T-helper 2 cell (primary cell): ENCODE measurements at places on chromosomes 4 and X.

- no peak for DNase-seq
Observed at GRCh38 chr4:165199722-165200121, 7.6 kb upstream of the KLHL2 start.

DNA sequence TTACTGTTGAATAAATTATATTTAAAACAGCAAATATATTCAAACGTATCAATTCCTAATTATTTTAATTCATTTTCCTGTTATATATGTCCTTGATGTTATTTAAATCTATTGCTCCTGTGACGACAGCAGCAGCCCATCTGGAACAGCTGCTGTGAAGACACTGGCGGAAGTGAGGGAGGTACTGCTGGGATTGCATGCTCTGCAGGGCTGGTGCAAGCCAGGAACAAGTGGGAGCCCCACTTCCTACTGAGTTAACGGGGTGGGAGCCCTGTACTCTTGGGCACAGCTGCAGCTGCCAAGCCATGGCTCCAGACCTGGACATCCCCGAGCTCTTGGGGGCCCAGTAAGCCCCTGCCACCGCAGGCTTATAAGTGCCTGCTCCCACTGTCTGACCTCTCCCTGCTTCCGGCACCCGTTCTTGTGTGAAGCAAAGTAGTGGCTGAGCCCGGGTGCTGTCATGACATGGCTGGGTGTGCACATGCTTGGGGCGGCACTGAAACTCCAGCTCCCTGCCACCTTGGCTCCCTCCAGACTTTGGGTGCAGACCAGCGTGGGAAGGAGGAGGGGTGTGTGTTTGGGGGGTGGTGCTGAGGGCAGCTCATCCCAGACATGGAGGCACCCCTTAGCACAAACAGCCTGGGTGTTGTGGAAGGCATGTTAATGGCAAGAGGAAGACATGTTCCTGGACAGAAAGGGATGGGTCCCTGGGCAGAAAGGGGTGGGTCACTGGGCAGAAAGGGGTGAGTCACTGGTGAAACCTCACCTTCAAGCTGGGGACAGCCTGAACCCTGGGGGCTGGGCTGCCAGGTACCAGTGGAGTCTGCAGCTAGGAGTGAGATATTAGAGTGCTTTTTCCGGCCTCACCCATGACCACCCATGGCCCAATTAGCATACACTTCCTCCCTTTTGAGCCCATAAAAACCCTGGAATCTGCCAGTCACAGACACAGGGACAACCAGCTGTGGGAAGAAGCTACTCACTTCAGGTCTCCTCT is 1981.3 kb upstream of the IGFBP7 start:
- no peak for DNase-seq

GRCh38 chr4:11814758-11815157 is 386.1 kb upstream of the HS3ST1 start:
- DNase-seq, result no peak

GRCh38 chr4:19151684-19152083 is 1100.0 kb upstream of the SLIT2 start:
- DNase-seq, result no peak

DNA sequence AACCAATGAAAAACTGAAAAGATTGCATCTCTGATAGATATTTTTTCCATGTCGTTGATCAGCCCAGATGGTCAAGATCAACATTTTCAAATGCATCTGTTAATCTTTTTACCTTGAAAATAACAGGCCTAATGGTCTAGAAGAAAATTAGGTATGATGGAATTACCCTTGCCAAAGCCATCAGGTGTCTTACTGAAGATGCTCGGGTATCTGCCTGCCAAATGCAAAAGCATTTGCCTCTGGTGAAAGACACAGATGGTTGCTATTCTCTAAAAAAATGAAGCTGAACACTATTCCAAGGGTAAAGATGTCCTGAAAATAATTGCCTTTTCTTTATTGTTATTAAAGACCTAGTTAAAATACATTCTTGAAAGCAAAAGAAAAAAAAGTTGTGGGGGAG is 126.0 kb downstream of the FNIP2 start:
- no peak for DNase-seq

GRCh38 chrX:24395775-24396174 is 35.3 kb downstream of the SUPT20HL1 start:
- DNase-seq, result no peak

GRCh38 chr4:185395238-185395955 is at the start of gene LRP2BP:
TSS of gene LRP2BP (minus strand) at chr4:185395924. CDS start at chr4:185378186, 17,738 bp downstream.
- no peak for DNase-seq

DNA sequence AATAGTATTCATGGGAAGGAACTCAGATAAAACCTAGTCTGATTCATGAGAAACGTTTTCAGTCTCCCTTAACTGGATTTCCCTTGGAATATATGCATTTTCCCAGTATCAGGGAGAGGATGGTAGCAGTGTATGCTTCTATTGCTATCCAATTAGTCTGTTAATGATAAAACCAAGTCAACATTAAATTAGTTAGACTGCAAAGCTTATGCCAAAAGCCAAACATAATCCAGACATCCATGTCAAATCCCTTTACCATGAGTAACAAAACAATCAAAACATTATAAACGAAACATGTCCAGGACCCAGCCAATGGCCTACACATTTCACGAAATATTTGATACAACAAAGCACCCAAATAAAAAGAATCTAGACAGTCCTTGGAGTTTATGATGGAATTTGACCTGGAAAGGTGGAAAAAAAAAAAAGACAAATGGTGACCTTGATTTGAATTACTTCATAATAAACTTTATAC is 34.5 kb upstream of the VEGFD start:
- DNase-seq, result no peak

- DNase-seq, result no peak
Observed at GRCh38 chr4:85268961-85269360, 206.0 kb upstream of the ARHGAP24 start.

- no peak for DNase-seq
Observed at GRCh38 chrX:108737754-108738153, 1.4 kb upstream of the IRS4 start.

DNA sequence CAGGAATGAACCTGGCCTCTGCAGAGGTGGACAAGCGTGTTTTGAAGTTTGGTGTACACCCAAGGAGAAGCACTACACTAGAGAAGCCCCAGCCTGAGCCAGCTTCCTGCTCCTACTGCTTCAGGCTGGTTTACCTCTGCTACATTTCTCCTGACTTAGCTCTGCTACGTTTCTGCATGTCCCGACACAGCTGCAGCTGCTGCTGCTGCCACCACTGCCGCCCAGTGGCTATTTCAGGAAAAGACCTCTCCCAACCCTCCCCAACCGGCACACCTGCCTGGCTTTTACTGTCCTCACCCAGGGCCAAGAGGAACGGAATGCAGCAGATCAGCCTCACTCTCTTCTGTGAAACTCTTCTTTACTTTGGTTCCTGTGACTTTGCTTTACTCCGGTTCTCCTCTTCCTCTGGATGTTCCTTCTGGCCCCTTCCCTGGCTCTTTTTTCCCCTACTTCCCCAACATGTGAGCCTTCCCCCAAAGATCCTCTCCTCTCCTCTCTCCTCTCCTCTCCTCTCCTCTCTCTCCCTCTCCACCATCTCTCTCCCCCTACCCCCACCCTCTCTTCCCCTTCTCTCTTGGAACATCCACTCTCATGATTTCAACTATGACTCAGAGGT is 3.1 kb upstream of the P2RY4 start:
- no peak for DNase-seq

DNA sequence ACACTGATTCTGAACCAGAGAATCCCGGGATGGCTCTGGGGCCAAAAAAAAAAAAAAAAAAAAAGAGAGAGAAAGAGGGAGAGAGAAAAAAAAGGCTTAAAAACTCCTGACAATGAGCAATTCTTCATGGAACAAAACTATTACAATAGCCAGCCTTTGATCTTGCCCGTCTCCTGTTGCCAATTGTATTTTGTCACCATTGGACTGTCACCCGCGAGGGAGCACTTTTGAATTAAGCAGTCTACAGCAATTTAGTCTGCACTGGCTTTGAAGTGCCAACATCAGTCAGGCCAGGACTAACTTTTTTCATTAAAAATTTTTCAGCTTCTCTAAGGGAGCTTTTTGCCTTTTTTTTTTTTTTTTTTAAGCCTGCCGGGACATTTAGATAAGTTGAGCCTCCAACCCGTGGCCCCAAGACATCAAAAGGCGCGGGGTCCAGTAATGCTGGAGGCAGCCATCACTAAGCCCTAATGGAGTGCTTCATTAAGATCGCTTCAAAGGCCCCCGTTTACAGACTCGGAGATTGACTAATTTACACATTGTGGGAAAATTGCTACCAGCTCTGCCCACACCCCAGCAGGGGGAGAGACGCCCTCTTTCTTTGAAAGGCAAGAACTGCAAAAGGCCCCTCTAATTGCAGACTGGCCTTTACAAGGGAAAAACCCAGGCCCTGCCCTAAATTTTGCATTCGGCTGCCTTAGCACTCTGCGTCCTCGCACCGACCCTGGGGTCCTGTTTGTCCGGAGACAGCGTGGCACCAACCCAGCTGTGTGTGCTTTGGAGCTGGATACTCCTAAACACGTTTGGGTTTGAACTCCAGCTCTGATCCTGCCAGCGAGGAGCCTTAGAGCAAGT is 98.1 kb upstream of the MSX1 start:
- no peak for DNase-seq
